ENCODE measurements at places on chromosomes 2 and 18.
A peak's percentile ranks its signal among the peaks of the same experiment; 100 is the strongest.

GRCh38 chr18:11747286-11747685 is 58.2 kb downstream of the GNAL start:
- no peak for DNase-seq

DNA sequence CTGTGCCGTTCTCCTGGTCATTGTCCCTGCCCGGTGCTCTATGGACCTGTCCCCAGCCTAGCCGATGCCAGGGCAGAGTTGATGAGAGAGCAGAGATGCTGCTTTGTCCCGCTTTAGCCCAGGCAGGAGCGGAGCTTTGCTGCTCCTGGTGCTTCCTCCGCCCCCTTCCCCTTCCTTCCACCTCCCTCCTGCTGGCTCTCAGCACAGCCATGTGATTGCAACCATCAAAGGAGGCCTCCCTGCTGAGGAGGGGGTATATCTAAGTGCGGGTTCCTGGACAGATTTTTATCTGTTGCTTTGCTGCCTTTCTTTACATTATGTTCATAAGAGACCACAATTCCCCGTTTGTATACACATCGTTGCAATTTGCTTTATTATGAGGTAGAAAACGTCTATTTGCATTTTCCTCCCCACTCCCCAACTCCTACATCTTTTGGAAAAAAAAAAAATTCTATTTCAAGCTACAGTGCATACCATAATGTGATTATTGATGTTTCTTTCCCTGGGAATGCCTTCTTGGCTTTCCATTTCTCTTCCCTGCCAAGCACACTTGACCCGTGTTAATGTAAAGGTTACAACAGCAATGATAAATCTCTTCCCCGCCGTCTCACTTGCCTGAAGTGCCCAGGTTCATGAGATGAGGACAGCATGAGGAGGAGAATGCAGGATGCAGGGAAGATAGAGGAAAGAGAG is 25.4 kb downstream of the ALPK2 start:
- DNase-seq: peak; percentile 42

- DNase-seq: peak; percentile 36
These were observed 1.1 kb downstream of the SLC38A11 start for GRCh38 chr2:164954186-164954585.

DNA sequence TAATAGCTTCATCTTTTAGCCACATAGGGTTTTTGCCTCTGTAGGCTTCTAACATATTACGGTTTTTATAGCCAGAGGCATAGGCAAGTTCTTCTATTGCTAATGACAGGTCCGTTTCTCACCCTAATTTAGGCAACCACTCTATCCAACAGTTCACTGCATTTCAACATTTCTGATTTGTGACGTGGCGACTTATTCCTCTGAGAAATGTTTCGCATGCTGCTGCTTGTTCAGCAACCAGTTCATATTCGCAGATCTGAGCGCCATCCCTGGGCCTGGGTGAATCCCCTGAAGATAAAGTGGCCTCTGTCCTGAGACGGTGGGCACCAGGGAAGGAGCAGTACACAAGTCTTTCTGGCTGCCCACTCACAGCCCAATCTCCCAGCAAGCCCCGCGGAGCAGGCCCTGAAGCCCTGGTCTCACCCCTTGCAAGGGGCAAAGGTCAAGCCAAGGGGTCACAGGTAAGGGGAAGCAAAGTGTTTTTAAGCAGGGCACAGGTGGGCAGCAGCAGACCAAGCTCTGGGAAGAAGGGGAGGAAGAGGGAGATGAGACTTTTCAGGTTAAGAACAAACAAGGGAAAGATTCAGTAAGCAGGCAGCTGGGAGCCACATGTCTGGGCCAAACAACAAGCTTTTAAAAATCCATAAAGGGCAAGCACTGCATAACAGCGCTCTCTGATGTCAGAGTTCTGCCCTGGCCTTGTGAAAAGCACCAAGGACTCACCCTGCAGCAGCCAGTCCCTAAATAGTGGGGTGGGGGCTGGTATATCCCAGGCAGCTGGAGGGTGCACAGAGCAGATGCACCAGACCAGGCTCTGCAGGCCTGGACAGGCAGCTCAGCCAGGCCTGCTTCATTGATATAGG is 10.8 kb upstream of the COX7A2L start:
- DNase-seq: no peak

- DNase-seq: no peak
These were observed 40.2 kb downstream of the SCTR start for GRCh38 chr2:119483896-119484718.

- peak; percentile 91 for DNase-seq
These were observed 43.1 kb upstream of the ATP8B1 start for GRCh38 chr18:57846258-57846657.

GRCh38 chr18:32879497-32879896 is 106.7 kb upstream of the KLHL14 start:
- DNase-seq: no peak

DNA sequence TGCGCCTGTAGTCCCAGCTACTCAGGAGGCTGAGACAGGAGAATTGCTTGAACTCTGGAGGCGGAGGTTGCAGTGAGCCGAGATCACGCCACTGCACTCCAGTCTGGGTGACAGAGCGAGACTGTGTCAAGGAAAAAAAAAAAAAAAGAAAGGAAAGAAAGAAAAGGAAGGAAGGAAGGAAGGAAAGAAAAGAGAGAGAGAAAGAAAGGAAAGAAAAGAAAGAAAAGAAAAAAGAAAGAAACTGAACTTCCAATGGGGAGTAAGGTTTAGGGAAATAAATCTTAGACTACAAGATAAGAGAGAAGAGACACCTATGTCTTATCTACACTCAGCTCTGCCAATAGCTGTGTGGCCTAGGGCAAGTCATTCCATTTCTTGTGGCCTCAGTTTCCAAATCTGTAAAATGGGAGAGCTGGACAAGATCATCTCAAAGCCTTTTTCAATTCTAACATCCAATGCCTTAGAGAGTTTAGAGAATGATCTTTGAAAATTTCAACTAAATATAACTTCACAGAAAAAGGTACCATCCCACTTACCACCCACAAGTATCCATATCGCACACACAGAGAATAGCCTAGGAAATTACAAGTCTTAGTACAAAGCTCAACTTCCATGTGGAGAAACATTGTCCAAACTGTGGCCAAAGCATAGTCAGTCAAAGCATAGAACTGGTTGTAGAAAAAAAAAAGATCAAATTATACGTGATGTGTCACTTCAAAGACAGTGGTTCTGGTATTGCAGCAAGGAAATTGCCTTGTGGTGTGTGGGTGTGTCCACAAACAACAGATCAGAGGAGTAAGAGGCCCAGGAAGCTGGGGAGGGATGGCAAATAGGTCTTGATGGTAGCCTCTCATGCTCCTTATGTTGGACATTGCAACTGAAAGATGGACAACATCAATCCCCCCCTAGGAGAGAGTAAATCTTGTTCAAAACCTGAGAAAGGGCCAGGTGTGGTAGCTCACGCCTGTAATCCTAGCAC is 42.4 kb downstream of the SLC14A2 start:
- peak; percentile 25 for DNase-seq

DNA sequence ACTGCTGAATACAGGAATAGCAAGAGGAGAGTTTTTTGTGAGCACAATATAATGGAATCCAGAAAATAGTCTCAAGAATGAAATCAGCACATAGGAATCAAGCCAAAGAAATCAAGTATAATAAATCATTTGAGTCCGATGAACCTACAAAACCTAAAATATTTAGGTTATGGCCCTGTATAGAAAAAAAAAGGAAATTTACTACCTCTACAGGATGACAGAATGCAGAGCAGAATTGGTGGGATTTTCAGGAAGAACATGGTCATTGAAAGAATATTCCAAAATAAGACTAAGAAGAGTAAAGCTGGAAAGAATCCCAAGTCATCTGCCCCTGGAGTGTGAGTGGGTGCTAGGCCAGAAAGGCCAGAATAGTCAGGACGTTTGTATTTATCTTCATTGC is 1041.2 kb upstream of the CDH2 start:
- DNase-seq: peak; percentile 25

- DNase-seq: no peak
These were observed 68.7 kb upstream of the FN1 start for GRCh38 chr2:215504547-215504946.

GRCh38 chr2:107108556-107108955 is 222.6 kb upstream of the ST6GAL2 start:
- peak; percentile 54 for DNase-seq

GRCh38 chr2:232493701-232494474 is 6.3 kb upstream of the ECEL1 start:
- DNase-seq: no peak

DNA sequence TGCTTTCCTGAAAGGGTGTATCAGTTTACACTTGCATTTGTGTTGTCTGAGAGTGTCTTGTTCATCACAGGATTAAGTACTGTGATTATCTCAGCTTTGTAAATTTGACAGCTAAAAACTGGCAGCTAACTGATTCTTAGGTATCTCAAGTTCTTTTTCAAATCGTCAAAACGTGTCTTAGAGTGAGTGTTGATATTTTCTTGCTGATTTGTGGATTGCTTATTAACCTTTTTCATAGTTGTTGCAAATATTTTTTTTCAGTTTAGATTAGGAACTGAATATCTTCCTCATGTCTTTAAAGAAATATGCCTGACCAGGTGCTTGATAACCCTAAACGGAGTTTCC is 41.9 kb downstream of the LRRFIP1 start:
- DNase-seq: no peak

DNA sequence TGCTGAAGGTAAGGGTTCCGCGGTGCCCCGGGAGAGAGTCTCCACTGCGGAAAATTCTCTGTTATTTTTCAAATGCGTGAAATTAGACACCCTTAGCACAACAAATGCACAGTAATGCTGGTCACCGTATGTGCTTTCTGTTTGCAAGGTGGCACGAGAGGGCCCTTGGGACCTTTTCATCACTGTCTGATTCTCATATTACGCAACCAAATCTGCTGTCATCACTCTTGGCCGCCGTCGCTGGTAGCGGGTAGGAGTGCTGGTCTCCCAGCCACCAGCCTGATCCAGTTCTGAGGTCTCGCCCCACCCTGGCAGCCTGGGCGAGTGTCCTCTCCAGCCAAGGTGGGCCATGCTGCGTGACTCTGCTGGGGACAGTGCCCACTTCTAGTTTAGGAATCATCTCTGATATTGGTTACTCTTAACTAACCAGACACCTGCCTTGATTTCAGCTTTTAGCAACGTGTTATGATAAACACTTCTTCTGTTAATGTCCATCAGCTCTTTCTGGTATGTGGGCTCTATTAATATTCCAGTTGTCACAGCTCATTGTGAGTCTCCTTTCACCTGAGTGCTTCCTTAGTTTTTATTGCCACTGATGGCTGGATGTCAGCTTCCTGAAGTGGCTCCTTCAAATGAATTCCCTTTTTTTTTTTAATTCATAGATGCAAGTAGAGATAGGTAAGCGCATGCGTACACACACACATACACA is 199.4 kb downstream of the GBX2 start:
- no peak for DNase-seq

DNA sequence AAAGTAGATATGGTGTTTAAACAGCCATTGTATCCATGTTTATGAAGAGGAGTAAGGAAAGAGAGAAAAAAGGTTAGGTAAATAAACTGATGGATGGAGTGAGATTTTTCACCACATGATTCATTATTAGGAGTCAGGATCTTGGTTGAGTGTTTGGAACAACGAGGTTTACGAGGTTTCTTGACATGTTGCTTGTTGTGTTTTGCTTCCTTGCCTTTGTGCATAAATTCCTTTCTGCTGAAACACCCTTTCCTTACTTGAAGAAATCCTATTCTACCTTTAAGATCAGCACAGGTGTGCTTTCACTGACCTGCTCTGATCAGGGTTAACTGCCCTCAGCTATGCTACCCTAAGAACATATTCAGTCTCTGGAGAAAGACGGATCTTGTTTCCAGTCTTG is 66.6 kb downstream of the EFEMP1 start:
- peak; percentile 79 for DNase-seq

DNA sequence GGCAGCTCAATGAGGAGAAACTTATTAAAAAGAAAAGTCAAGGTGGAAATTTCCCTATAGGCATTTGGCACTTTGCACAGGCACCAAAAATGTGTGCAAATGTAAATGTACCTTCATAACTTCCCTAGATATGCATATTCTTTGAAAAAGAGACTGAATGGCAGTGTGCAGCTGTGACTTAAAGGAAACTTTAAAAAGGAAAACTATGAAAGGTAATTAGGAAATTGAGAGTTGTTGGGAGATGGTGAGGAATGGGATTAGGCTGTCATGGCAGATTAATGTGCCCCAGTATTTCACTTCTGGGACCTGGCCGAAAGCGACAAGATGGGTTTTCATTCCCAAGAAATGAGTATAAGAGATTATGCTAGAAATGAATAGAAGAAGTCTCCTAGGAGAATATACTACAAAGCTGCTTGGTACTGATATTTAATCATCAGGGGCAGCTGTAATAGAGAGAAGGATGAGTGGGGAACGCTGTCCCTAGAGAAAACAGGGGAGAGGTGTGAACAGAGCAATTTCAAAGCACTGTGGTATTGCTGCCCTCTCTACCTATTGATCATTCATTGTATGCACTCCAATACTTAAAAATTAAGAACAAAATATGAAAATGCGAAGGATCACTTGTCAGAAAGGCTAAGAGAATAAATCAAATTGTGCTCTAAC is 313.1 kb downstream of the AGPS start:
- DNase-seq: no peak

- peak; percentile 45 for DNase-seq
These were observed 35.3 kb upstream of the KCNF1 start for GRCh38 chr2:10876394-10876793.

- DNase-seq: no peak
These were observed 17.0 kb downstream of the CYP27A1 start for GRCh38 chr2:218798767-218799504.

GRCh38 chr2:207937823-207938222 is 87.5 kb downstream of the PLEKHM3 start:
- DNase-seq: no peak

GRCh38 chr2:8368463-8368862 is 313.4 kb upstream of the ID2 start:
- DNase-seq: no peak

GRCh38 chr2:208674919-208675318 is 268.3 kb downstream of the PTH2R start:
- DNase-seq: no peak

- no peak for DNase-seq
These were observed 16.2 kb downstream of the SS18 start for GRCh38 chr18:26074246-26074645.

- DNase-seq: peak; percentile 45
These were observed 136.5 kb upstream of the HAAO start for GRCh38 chr2:42928692-42929545.

GRCh38 chr2:73902284-73902683 is 9.5 kb downstream of the ACTG2 start:
- no peak for DNase-seq

DNA sequence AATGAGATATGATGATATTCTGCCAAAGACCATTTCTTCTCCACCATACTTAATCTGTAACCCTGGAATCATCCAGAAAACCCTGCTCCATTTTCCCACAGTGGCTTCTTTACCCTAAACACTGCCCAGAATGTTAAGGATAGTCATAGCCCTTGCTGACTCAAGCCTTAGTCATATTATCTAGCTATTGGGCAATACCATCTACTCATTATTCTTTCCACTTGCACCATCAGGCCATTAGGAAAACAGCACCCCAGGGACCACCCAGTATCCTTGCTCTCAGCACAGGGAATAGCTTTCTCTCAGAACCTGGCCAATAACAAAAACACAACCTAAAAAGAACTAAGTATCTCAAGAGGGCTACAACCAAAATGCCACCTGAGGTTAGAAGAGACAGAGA is 445.7 kb upstream of the SLC14A2 start:
- DNase-seq: peak; percentile 95

All from EH (cell line).